ENCODE measurements at places on chromosomes 7 and 10.

DNA sequence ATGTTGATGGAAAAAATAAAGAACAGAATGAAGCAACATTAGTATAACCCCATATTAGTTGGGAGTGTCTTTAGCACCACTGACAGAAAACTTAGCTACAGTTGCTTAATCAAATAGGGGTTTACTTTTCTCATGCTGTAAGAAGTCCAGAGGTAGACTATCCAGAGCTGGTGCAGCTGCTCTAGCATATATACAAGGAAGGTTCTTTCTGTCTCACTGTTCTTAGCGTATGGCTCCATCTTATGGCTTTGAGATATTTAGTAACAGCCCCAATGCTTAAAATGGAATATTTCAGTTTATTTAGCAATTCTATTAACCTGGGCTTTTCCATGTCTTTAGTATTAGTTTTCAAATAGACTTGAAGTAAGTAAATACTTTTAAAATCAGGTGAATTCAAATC is 15.2 kb upstream of the WNT2 start:
- no peak for DNase-seq

- DNase-seq, result no peak
Observed at GRCh38 chr7:106565428-106565827, 95.5 kb downstream of the CCDC71L start.

GRCh38 chr10:69897999-69898398 is 96.3 kb downstream of the COL13A1 start:
- DNase-seq, result no peak

GRCh38 chr7:133619491-133619890 is 366.6 kb downstream of the EXOC4 start:
- no peak for DNase-seq

DNA sequence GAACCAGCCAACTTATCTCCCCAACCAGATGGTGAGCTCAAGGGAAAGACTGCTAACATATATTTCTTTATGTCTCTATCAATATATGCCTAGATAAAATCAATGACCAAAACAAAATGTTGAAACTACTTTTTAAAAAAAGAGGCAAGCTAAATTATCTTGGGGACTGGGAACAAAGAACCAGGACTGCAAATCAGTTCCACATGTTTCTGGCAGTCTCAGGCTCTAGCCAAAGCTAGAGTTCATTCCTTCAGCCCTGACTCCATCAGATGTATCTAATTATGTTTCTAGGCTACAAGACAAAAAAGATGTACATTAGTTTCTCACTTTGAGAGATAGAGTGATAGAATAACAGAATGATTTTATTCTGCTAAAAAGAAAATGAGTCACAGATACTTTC is 1290.3 kb upstream of the SORCS1 start:
- DNase-seq, result no peak

- no peak for DNase-seq
Observed at GRCh38 chr10:14405076-14406065, 74.6 kb upstream of the FRMD4A start.

- DNase-seq, result no peak
Observed at GRCh38 chr10:24010436-24010970, 198.4 kb upstream of the KIAA1217 start.

- no peak for DNase-seq
Observed at GRCh38 chr7:17044861-17045260, 163.1 kb upstream of the AGR3 start.

- DNase-seq, result no peak
Observed at GRCh38 chr7:99121496-99122021, 22.3 kb downstream of the SMURF1 start.

DNA sequence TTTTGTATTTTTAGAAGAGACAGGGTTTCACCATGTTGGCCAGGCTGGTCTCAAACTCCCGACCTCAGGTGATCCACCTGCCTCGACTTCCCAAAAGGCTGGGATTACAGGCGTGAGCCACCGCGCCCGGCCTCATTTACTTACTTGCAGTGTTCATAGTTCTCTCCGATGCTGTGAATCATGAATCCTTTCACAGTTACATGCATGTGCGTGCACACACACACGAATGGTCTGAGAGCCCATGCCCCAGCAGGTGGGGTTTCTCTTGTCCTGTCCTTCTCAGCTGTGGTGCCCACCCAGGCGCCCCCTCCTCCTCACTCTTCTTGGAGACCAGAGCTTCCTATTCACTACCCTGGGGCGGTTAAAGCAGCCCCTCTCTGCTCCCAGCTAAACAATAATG is 50.6 kb downstream of the RBM17 start:
- peak; percentile 19 for DNase-seq

DNA sequence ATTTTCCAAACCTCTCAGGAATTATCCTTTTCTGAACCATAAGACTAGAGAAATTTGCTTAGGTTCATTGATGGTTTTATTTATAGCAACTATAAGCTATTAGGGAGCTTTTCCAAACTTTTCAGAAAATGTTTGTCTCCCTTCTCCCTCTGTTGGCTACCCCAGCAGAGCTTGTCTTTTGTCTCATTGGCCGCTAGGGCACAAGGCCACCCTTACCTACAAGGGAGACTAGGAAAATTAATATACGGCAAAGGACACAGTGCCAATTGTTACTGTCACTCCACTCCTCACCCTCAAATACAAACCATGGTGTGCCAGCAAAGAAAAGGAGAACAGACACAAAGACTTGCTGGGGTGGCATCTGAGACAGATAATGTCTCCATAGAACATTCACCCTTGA is 471.4 kb downstream of the XPNPEP1 start:
- DNase-seq, result no peak

GRCh38 chr7:87882151-87882937 is 6.1 kb downstream of the DBF4 start:
- DNase-seq, result no peak

GRCh38 chr10:117275121-117275520 is 34.2 kb downstream of the SLC18A2 start:
- DNase-seq, result no peak

DNA sequence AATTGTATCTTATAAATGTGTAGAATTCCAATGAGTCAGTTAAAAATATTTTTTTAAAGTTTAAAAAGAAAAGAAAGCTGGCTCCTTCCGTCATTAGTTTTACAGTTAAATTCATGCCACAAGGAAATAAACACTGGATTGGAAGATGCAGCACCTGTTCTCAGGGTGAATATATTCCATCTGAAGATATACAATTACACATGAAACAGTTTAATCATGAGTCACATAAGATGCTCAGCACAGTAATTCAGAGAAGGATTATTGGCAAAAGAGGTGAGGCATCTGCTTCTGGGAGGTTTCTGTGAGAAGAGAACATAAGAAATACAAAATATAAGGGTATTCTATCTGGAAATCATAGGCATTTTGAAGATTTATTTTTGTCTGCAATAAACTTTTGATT is 376.5 kb upstream of the SORCS1 start:
- no peak for DNase-seq

DNA sequence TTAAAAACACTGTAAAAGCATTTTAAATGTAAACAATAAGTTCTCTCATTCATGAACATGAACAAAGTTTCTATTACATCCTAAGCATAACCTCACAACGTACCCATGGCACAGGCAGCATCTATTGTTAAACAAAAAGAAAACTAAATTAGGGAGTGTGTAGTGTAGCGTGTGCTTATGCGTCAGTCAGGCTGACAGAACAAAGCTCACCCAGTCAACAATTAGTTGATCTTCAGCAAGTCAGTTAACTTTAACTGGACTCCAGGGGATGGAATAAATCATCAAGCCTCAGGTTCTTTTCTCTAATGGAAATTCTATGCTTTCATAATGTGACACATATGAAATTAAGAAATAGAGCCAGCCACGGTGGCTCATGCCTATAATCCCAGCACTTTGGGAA is 91.6 kb upstream of the ODAD2 start:
- DNase-seq, result no peak

All from H7 (cell line).